Stimulated activated CD8-positive, alpha-beta memory T cell treated with anti-CD3 and anti-CD28 coated beads, Interleukin-12 subunit alpha, Interleukin-12 subunit beta, amount 100 ng/mL, for 4 hours (primary cell): ENCODE measurements at places on chromosomes 12 and 14.

GRCh38 chr12:95730457-95730856 lies 60.1 kb downstream of the NTN4 start:
- no peak for DNase-seq

GRCh38 chr14:77809011-77809410 lies 9.1 kb downstream of the ADCK1 start:
- no peak for DNase-seq

DNA sequence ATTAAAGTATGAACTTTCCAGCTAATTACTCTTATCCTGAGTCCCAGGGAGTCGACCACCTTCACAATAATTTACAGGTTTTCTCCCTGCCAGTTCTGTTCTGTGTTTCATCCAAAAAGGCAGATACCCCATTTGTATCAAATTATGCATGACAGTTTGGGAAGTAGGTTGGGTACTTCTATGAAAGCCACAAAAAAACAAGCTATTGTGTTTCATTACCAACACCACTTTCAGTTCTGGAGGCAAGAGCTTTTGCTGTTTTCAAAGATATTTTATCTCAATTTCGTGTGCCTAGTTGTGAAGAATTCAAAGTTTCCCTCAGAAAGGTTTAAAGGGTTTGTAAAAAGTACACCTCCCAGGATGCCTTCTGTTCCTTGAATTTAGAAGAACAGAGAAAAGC lies 557.4 kb downstream of the FLRT2 start:
- no peak for DNase-seq

GRCh38 chr14:106802413-106803364 lies 1276.3 kb downstream of the TMEM121 start:
- DNase-seq = no peak

DNA sequence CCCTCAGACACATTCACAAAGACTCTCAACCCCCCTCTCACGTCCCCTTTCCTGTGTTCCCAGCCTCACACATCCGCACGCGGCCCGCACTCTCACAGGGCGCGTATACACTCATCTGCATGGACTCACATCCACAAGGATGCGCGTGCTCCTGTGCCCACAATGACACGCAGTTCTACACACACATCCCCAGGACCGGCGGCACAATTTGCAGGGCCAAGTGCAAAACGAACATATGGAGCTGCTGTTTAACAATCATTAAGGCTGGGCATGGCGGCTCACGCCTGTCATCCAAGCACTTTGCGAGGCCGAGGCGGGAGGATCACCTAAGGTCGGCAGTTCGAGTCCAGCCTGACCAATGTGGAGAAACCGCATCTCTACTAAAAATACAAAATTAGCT lies 36.4 kb upstream of the EML1 start:
- DNase-seq = no peak

GRCh38 chr12:51893786-51894185 lies 5.9 kb downstream of the ANKRD33 start:
- no peak for DNase-seq

DNA sequence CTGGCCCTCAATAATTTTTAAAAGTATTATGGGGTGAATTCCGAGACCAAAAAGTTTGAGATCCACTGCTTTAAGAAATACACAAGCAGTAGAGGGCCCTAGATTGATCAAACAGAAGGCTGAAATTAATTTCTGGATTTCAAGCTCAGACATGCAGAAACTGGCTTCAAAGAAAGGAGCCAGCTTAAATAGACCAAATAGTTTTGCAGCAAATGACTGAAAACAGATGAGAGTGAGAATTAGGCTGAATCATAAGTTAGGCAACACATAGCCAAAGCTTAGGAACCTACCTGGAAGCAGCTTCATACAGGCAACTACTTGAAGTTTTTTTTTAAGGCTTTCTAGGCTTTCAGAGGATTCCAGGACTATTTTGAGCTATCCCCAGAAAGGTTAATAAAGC lies 12.4 kb downstream of the ATF7 start:
- no peak for DNase-seq

DNA sequence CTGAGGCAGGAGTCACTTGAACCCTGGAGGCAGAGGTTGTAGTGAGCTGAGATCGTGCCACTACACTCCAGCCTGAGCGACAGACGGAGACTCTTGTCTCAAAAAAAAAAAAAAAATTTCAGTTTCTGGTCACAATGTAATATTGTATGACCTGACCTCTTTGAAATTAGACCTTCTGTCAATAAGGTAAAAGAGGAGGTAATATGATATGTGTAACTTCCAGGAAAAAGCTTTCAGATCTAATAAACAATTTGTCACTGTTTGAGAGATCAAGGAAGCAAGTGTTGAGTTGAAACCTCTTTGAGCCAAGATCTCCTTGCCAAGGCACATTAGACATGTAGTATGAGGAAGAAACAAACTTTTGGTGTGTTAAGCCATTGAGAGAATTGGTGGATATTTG lies 101.7 kb upstream of the ATF7IP start:
- DNase-seq = no peak

DNA sequence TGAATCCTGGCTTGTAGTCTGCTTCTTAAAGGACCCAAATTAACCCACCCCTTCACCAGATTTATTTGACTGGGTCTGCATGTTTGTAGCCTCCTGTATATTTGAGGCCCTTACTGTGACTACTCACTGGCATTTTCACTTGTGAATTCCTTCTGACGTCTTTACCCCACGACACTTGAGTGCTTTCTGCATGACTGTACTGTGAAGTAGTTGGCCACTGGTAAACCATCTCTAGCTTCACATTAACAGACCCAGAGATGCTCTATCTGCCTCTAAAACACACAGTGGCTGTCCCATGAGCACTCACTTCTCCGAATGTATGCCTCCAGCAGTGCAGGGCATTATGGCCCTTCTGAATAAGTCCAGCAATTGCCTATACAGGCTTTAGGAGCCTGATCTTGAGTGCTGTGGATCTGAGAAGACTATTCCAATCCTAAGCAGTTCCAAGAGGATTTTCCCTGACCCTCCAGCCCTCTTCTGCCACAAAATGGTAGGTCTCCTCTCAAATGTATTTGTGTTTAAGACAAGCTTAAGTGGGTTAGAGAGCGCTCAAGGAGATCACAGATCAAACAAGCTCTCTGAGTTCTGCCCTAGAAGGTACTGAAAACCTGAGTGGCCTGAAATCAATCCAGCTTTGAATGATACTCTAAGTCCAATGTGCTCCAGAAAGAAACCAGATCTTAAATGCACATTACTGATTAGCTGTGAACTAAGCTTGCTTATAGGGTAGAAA lies 534.7 kb downstream of the RPS29 start:
- DNase-seq = no peak

- no peak for DNase-seq
Observed at GRCh38 chr12:95788637-95789036, 1.9 kb downstream of the NTN4 start.

DNA sequence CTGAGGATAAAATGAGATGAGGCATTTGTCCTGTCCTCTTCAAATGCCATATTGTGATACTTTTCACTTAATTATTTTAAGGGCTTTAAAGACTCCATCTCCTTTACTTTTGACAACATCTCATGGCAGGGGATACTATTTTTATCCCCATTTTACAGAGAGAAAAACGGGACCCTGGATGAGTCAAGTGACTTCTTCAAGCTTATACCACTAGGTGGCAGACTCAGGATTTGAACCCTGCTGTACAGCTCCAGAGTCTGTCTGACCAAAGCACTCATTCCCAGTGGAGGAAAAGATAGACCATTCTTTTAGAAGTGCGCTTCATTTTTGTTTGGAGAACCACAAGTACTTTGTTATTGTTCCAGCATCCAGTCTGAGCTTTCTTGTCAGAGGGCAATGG lies 1.7 kb upstream of the SMOC1 start:
- no peak for DNase-seq

DNA sequence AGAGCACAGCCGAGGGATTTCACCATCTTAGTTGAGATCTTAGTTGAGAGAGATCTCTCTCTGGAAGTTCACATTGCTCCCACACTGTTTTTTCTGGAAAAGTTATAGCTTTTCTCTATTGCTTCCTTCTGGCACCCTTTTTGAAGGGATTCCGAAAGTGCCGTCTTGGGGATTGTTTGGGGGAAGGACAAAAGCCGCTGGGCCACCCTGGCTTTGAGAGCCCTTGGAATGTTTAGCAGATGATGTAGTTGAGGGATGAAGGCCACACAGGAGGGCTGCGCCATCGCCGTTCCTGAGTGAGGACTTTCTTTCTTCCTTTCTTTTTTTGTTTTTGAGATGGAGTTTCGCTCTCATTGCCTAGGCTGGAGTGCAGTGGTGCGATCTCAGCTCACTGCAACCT lies 17.7 kb downstream of the PLEKHG3 start:
- no peak for DNase-seq

- no peak for DNase-seq
Observed at GRCh38 chr12:113961921-113962710, 4.0 kb downstream of the RBM19 start.

- DNase-seq = no peak
Observed at GRCh38 chr12:27094726-27095125, 12.3 kb upstream of the C12orf71 start.

DNA sequence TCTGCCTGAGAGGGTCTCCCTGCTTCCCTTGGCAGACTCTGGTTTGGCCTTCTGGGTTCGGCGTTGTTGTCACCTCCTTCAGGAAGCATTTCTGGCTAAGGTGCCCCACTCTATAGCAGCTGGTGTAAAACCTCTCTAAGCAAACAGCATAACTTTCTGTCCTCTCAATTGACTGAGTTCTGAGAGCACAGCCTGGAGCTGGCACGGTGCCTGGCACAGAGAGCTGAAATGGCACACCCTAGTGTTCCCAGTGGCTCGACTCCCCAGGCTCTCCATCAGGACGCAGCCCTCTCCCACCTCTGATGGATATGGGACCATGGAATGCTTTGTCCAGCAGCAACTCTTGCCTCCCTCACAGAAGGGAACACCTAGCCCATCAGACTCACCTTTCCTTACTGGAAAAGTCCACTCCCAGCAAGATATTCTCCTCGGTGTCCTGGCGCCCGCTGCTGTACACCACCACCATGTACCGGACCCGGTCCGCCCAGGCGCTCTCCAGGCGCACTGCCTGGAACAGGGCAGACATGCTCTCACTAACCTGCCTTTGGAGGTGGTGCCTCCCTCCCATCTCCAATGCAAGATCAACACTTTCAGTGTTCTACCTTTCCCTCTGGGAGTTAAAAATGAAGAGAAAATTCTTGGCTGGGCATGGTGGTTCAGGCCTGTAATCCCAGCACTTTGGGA lies 40.6 kb downstream of the SSH1 start:
- no peak for DNase-seq

GRCh38 chr12:110782094-110782493 lies 39.4 kb upstream of the PPP1CC start:
- no peak for DNase-seq

GRCh38 chr14:81686512-81686911 lies 152.9 kb upstream of the SEL1L start:
- DNase-seq = no peak

GRCh38 chr14:100602621-100603230 lies 15.5 kb upstream of the BEGAIN start:
- DNase-seq = no peak

GRCh38 chr14:92496191-92496857 lies 17.3 kb upstream of the RIN3 start:
- no peak for DNase-seq

- no peak for DNase-seq
Observed at GRCh38 chr12:89494411-89495231, 30.0 kb downstream of the GALNT4 start.

DNA sequence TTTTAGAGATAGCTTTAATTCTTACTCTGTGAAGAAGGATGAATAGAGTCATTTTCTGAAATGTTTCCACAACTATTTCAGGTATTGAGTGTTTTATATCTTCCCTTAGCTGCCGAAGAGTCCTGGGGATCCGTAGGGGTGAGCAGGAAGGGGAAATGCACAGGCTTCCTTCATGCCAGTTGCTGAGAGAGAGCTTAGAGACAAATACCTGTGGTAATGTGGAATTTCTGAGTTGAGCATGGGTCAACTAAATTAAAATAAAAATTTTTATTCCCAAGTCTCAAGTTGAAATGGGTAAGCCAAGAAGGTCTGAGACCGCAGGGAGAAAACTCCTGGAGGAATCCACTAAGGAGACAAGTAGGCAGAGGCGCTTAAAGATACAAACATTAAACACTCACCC lies 185.7 kb downstream of the DAD1 start:
- DNase-seq = no peak

- DNase-seq = no peak
Observed at GRCh38 chr14:69044965-69045555, 66.0 kb upstream of the ACTN1 start.

DNA sequence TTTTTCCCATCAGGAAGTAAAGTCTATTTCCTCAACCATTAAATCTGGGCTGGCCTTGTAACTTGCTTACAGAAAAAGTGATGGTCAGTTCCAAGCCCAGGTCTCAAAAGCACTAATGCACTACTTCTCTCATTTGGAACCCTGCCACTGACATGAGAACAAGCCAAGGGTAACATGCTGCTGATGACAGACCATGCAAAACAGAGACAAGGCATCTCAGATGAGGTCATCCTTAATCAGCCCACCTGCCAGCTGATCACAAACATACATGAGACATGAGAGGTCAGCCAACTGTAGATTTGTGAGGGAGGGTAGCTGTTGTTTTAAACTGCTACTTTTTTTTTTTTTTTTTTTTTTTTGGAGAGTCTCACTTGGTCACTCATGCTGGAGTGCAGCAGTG lies 16.2 kb downstream of the TWF1 start:
- no peak for DNase-seq

GRCh38 chr14:93941293-93941910 lies 14.3 kb downstream of the FAM181A start:
- DNase-seq = no peak

- DNase-seq = no peak
Observed at GRCh38 chr12:60335745-60336144, 739.9 kb downstream of the SLC16A7 start.

- no peak for DNase-seq
Observed at GRCh38 chr14:23539248-23540140, 12.1 kb downstream of the ZFHX2 start.

DNA sequence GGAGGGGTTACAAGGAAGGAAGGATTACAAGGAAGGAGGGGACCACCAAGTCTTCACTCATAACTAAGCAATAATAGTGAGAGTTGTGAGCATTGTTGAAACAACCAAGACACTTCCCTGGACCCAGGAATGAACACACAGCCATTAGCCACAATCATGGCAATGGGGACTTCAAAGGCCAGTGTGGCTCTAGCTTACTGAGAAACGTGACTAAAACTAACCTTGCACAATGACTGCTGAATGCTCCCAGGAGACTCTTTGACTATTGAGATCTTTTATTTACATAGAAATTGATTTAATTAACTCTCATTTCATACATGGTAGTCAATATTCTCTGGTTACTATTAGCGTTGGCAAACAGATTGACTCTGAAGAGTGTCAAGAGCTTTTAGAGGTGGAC lies 263.0 kb upstream of the SOX5 start:
- DNase-seq = no peak
